Cardiac fibroblast (primary cell): ENCODE measurements at places on chromosomes 12 and 14.
A peak's percentile ranks its signal among the peaks of the same experiment; 100 is the strongest.

GRCh38 chr14:38527502-38527878 lies 271.6 kb upstream of the CLEC14A start:
- DNase-seq: no peak

DNA sequence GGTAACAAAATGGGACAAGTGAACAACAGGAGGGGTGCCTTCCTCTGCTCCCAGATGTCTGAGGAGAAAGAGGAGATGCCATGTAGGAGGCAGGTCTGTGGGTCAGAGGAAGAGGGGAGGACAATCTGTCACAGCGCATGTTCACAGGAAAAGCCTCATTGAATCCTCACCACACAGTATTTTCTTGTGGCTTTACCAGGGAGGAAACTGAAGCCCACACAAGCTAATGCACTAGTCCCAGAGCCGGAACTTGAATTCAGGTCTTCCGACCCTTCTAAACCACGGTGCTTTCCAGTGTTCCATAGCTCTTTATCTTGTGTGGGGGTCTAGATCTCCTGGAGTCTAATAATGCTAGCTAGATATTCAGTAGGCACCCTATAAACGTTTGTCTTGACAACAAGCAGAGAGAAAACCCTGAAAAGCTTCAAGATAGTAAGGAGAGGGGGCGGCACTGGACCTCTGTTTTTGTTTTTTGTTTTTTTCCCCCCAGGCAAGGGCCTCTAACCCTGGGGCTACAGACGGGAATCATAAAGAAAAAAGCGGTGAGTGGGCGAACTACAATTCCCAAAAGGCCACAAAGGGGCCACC lies 371 bp upstream of the SHMT2 start:
- no peak for DNase-seq

- DNase-seq: no peak
Observed at GRCh38 chr12:4046495-4046840, 173.3 kb upstream of the PARP11 start.

DNA sequence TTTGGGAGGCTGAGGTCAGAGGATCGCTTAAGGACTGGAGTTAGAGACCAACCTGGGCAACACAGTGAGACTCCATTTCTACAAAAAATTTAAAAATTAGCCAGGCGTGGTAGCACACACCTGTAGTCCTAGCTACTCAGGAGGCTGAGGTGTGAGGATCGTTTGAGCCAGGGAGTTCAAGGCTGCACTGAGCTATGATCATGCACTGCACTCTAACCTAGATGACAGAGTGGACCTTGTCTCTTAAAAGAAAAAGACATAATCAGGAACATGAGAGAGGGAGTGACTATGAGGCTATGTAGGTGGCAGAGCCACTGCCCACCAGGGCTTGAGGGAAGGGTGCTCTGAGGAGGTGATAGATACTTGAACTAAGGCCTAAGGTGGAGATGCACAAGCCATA lies 49.2 kb upstream of the PLXNC1 start:
- DNase-seq: no peak

DNA sequence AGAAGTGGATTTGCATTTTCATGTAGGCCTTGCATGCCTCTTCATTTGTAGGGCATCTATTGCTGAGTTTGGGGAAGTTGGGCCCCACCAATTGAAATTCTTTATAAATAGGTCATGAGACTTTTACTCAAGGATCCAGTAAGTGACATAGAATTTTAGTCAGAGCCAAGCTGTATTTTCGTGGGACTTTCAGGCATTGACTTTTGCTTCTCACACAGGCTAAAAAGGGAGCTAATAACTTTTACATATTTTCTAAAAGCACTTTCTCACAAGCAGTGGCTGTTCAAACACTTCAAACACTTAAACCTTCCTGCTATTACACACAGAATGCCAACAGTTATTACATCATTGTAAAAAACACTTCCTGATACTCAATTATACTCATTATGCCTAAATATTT lies 260.5 kb downstream of the MSRB3 start:
- DNase-seq: no peak

- peak; percentile 87 for DNase-seq
Observed at GRCh38 chr12:6215932-6216494, 15.8 kb downstream of the CD9 start.

DNA sequence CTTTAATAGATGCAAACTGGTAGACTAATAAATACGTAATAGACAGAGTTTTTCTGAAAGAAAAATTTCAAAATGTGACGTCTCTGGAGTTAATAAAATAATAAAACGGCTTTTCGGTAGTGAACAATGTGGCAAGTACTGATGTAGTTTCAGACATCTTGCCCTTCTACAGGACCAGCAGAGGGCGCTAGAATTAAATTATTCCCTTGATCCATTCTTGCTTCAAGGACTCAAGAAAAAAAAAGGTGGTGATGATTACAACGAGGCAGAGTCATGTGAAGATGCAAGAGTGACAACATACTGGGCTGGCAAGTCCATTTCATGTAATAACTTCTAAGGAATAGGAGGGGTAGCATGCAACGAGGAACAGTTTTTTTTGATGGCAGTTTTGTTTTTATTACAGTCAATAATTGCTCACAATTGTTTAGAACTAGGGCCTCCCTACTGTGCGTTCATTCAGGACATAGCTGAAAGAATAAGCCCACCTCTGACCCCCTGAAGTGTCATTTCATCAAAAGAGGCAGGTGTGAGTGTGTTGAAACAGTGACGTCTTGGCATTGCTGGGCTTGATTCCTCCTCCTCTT lies 101.0 kb upstream of the GZMB start:
- peak; percentile 82 for DNase-seq

DNA sequence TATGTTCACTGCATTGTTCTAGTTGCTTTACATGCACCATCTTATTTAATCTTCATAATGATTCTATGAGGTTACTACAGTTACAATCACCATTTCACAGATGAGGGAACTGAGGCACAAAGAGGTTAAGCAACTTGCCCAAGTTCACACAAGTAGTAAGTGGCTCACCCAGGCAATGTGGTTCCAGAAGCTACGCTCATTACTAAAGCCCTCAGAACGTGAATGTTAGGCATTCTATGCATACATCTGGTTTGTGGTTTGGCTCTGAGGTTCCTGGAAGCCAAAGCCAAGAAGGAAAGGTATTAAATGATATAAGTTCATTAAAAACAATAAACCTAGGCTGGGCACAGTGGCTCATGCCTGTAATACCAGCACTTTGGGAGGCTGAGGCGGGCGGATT lies 14.4 kb upstream of the VRTN start:
- DNase-seq: peak; percentile 58

GRCh38 chr12:117526757-117527478 lies 165.5 kb upstream of the NOS1 start:
- DNase-seq: no peak

- peak; percentile 89 for DNase-seq
Observed at GRCh38 chr12:89225808-89226411, 126.4 kb downstream of the DUSP6 start.

DNA sequence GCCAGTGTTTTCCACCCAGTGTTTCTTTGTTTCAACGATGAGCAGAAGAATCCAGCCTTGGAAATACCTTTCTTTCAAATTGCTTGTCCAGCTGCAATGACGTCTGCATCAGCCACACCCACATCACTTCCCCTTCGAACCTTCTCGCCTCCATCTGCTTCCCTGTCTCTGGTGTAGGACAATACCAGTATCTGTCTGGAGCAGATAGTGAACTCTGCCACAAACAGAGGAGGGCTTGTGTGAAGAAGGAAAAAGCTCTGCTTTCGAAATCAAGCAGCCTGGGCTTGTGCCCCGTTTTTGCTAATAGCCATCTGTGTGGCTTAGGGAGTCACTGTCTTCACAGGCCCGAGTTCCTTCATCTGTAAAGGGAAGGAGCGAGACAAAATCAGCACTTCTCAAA lies 415.4 kb downstream of the ZFP36L1 start:
- peak; percentile 60 for DNase-seq

GRCh38 chr14:89422181-89422951 lies 5.3 kb upstream of the FOXN3 start:
- DNase-seq: no peak

- no peak for DNase-seq
Observed at GRCh38 chr14:87879389-87879788, 113.6 kb downstream of the GALC start.

DNA sequence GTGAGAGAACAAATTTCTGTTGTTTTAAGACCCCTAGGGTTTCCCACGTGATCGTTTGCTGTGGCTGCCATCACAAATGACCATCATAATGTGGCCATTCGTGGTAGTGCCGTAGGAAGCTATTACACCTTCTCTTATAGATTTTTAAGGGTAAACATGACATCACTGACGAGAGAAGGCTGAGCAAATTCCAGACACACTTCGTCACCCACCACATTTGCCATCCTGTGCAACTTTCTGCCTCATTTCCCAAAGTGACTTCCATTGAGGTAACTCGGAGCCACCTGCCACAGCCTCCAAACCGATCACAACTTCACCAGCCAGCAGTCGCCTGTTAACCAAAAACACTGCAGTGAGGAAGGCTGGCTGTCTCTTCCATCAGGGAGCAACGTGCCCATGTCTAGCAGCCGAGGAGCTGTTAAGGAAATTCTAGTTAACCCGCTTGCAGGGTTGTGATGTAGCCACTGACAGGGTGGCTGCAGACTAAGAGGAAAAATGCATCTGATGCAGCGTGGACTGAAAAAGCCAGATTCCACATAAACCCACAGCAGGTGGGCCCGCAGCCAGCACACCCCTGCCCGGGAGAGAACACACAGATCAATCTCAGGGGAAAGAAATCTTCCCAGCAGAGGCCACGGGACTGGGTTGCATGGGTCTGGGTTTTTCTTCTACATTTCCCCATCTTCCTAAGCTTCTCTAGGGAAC lies 44.6 kb downstream of the CCDC85C start:
- no peak for DNase-seq

GRCh38 chr14:59619061-59619460 lies 42.4 kb upstream of the CCDC175 start:
- DNase-seq: no peak
